GM18507 (cell line): ENCODE measurements at places on chromosomes 1 and 21.

- no peak for DNase-seq
Measured at GRCh38 chr1:187474336-187474735, 645.6 kb downstream of the PLA2G4A start.

DNA sequence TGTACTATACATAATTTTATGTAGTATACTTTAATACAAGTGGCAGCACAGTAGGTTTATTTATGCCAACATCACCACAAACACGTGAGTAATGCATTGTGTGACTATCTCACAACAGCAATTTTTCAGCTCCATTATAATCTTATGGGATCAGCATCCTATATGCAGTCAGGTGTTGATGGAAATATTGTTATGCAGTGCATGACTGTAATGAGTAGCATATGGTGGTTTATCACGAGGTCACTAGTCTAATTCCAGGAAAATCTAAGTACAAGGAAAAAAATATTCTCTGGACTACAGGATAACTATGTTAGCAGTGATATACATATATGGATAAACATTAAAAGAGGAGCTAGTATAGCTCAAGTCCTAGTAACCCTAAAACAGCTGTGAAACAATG, 69.0 kb downstream of the ATP1B1 start:
- DNase-seq = no peak

DNA sequence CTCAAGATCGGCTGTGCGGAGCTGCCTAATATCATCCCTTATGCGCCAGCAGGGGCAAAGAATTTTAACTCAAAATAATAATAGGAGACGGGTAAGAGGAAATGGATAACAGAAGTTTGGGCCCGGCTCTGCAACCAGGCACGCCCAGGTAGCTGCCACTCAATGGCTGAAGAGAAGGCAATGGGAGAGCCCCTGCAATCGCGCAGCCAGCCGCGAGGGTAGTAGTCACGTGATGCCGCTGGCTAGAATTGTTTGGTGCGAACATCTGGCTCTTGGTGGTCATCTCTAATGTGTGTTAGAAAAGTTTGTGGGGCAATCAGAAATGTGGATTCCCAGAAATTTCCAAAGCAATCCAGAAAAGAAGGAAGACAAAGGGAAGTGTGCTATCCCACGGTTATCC, 12.3 kb downstream of the BARHL2 start:
- DNase-seq = no peak

DNA sequence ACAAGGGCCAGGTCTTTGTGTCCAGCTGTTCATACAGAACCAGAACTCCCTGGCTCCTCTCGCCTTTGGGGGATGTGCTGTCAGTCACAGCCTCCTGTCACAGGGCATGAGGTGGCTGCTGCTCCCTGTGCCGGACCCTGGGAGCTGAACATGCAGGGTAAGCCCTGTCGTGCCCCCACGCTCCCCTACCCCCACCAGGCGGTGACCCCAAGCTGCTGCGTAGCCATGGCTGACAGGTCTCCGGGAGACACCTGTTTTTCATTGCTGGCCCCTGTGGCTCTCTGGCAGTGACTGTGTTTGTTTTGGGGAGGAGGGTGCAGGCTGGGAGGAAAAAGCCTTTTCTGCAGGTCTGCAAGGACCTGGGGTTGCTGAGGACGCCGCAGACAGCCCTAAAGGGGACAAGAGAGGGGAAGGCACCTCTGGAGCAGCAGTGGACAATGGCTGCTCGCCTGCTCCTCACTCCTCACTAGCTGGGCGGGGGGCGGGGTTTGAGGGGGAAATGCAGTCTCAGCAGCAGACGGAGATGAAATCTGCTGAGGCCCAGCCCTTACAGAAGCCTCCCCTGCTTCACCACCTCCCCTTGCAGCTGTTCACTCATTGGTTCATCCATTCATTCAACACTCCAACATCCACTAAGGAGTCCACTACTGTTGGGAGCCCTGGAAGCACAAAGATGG, 81.4 kb downstream of the TRABD2B start:
- DNase-seq = no peak

DNA sequence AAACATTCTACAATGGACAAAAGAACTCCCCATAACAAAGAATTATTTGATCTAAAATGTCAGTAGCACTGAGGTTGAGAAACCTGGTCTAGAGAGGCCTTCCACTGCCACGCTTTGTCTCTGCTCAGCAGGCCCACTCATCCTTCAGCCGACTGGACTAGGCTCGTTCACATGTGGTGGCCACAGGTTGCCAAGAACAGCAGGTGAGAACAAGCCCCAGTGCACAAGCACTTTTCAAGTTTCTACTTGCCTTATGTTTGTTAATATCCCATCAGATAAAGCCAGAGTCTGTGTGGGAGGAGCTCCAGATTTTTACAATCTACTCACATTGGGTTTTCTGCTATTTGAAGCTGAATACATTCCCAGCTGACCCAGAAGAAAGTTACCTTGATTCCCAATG, 9.1 kb upstream of the EFHD2 start:
- DNase-seq = no peak

DNA sequence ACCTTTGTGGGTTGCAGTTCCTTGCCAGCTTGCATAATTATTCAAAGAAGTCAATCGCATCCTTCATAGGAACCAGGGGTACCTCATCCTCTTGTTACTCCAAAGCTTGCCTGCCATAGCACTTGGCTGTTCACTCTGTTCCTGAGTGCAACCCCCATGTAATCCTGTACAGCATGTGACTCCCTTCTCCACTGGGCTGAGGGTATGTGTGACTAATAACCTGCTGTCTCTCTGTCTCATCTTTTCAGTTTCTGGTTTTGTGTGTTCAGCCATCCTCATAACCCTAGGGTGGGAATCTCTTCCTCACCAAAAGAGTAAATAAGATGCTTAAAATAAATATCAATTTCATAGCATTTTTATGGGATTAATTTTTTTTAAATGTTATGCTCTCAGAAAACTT, 351.9 kb downstream of the S1PR1 start:
- DNase-seq = no peak
